ENCODE measurements at places on chromosomes 11 and 22. TPM values are rescaled to one million over a fixed set of nuclear protein-coding genes. Genes with fewer than 3 reads are reported as not detected.

The CRYBA4 gene
- not detected for total RNA-seq

The SYT13 gene
- total RNA-seq, result 14.2 TPM

The ZNRD2 gene
- total RNA-seq, result 41.4 TPM

The GAL gene
- not detected for total RNA-seq

The SIDT2 gene
- 39.8 TPM for total RNA-seq

The IRAG1 gene
- total RNA-seq, result 11.2 TPM

The TMEM132A gene
- 55.6 TPM for total RNA-seq

The PAMR1 gene
- total RNA-seq, result 18.7 TPM

The CYP2D6 gene
- 2.5 TPM for total RNA-seq
